ENCODE measurements at places on chromosomes 11 and 22.

DNA sequence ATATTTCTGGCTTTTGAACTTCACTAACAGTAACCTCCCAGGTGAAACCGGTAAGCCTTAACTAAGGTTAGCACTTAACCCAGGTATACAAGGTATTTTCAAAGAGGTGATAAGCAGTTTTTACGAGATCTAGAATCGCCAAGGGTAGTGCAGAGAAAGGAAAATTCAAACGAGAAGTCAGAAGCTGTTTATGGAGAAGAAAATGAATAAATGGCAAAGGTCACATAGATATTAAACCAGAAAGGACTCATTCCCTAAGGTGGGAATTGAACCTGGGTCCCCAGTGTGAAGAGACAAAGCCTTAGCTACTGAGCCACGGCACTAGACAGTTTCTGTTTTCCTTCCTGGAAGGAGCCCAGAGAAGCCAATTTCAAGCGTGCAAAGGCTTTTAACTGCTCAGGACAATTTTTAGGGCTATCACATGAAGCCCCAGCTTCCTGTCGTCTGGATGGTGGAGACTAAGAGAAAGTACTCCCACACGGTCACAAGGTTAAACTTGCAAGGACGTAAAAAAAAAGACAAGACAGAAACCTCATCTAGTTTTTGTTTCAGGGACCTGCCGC lies 5.7 kb upstream of the C1QTNF6 start:
- DNase-seq = peak; percentile 48

- no peak for DNase-seq
Observed at GRCh38 chr11:119990309-119991021, 147.4 kb downstream of the TRIM29 start.

- peak; percentile 42 for DNase-seq
Observed at GRCh38 chr11:66100272-66101065, 30.4 kb downstream of the PACS1 start.

GRCh38 chr22:17788528-17789378 lies 14.5 kb upstream of the BID start:
- no peak for DNase-seq

DNA sequence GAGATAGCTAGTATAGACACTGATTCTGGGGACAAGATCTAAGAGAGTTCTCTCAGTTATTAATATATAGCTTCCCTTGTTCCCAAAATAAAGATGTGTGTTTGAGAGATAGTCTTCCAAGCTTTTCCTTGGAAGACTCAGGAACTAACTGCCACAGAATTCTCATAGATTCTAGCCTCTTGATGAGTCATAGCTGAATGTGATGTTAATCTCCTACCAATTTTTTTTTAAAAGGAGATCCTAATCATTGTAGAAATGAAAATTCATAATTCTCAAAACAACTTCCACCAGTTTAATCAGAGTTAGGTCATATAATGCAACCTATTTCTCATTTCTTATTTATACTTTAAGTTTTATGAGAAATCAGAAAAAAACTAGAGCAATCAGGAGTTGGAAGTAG lies 148.8 kb downstream of the JRKL start:
- DNase-seq = no peak

GRCh38 chr11:116580799-116581198 lies 192.0 kb downstream of the BUD13 start:
- no peak for DNase-seq
